Liver (tissue), 10 donors: ENCODE measurements at places on chromosomes 6 and 20. TPM values are rescaled to one million over a fixed set of nuclear protein-coding genes. Genes with fewer than 3 reads are reported as not detected.

The ABHD16B gene
- total RNA-seq: not detected

The ZNF311 gene
- 0.42 TPM for total RNA-seq

The CD2AP gene
- 17.3 TPM for total RNA-seq

The TRAPPC3L gene
- 0.08 TPM for total RNA-seq

The BMP6 gene
- total RNA-seq: 5.9 TPM

The GLP1R gene
- not detected for total RNA-seq

The NCOA3 gene
- total RNA-seq: 18.2 TPM

The CUTA gene
- 46.0 TPM for total RNA-seq

The NKAIN4 gene
- 0.05 TPM for total RNA-seq

The WFDC13 gene
- total RNA-seq: not detected

The RRP36 gene
- total RNA-seq: 33.4 TPM

The BMP2 gene
- 3.5 TPM for total RNA-seq

The C6orf118 gene
- total RNA-seq: not detected

The RAB44 gene
- total RNA-seq: 0.08 TPM

DNA sequence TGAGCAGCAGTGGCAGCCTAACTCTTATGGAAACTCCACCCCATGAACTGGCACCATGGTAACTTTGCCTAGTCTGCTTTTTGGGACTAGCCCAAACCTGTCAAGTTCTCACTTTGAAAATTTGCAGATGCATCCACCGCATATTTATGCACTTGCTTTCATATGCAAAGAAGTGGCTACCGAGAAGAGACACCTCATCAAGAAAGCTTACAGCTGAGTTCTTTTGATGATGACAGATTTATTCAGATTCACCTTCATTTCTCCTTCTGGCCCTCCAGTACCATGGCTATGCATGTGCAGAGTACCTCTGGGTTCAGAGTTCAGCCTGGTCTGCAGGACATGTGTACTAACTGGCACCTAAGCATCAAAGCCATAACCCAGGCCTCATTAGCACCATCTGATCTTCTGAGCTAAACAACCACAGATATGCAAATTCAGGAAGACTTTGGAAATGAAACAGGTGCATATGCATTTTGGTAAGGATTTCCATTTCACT is 154.3 kb upstream of the TENT5A start:
- no peak for DNase-seq

- DNase-seq: no peak
Measured at GRCh38 chr6:156065849-156066248, 610.2 kb upstream of the NOX3 start.

- no peak for DNase-seq
Measured at GRCh38 chr20:13813910-13814309, 29.1 kb downstream of the NDUFAF5 start.

GRCh38 chr6:169863710-169864109 is 112.3 kb downstream of the ERMARD start:
- no peak for DNase-seq

GRCh38 chr20:36471885-36472636 is 69.3 kb upstream of the MYL9 start:
- DNase-seq: no peak

- DNase-seq: no peak
Measured at GRCh38 chr20:51500311-51500710, 42.2 kb downstream of the NFATC2 start.

DNA sequence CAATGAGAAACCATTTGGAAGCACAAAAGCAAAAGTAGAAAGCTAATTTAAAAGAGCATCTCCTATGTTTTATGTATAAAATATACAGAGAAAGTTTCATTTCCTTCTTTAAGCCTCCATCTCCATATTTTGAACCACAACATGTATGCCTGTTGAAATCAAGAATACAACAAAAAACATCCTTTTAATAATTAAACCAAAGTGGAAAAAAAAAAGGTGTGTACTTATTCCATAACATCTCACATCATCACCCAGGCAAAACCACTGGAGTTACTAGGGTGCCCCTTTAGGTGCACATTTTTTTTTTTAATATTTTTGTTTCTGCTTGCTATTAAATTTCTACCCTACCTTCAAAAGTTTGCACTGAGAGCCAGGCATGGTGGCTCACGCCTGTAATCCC is 43.0 kb downstream of the EDN1 start:
- DNase-seq: no peak

DNA sequence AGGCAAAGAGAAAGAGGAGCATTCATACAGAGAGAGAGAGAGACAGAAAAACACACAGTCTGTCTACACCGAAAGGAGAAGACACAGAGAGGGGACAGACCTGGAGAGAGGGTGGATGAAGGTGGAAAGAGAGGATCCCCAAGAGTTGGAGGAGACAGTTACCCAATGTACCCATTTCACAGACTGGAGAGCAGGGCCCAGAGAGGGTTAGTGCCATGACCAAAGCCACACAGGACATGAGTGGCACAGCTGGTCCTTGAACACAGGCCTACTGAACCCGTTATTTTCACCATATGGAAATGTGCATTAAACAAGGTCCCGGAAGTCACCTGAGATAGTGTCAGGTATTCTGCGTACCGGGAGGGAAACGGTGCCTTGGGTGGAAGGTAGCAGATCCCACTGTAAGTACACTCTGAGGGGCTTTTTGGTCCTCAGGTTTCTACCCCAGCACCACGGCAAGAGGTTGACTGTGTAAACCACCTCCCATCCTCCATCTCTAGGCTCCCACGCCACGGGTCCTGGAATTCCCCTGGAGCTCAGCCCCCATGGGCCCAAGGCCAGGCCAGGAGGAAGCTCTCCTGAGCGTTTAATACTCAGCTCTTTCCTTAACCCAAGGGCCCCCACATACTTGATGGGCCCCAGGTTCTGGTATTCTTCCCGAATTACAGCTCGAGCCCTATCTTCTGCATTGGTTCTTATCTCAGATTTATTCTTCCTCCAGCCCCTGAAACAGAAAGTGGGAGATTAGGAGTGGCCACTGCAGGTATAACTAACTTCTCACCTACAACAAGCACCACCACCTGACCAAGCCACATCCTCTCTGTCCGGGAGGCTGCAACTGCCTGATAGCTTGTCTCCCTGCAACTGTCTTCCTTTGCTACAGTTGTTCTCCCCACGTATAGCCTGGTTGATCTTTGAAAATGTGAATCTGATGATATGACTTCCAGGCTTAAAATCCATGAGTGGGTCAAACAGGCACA is 38.4 kb upstream of the OCSTAMP start:
- no peak for DNase-seq

DNA sequence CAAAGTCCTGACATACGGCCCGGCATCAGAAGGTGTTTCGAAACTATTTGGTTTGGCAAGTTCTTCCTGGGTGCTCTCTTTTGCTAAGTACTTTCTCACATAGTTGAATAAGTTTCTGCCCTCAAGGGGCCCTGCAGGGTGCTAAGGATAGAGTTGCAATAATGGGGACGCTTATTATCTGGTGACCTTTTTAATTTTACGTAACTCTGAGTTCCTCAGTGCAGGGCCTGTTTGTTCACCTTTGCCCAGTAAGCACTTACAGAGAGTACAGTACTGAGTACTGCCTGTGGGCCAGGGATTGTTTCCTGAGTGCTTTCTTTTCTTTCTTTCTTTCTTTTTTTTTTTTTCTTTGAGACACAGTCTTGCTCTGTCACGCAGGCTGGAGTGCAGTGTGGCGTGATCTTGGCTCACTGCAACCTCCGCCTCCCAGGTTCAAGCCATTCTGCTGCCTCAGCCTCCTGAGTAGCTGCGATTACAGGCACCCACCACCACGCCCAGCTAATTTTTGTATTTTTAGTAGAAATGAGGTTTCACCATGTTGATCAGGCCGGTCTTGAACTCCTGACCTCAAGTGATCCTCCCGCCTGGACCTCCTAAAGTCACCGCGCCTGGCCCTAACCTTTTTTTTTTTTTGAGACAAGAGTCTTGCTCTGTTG is 4.5 kb upstream of the PXMP4 start:
- no peak for DNase-seq

DNA sequence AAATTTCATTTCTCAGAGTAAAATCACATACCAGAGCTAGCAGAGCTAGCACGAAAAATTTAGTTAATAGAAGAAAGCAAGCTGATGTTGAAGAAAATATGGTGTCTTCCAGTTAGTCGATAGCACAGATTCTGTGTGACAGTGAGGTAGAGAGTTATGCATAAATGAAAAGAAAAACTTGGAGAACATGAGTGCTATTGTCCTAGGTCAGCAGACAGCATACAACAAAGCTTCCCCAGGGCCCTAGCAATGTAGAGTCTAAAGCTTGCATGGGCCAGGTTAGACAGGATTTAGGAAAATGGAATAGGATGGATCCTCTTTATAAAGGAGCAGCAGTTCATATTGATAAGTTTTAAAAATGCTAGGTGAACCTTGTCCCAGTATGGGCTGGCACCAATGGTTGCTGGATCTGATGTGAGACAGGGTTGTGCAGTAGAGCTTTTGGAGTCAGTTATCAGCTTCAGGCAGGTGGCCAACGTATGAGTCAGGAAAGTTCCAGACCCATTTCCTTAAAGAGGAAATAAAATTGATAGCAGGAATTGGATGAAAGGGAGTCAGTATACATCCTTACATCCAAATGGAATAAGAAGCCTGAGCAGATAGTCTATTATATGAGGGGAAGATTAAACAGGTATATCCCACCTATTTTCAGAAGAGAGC is 277.2 kb downstream of the FRK start:
- DNase-seq: no peak

- DNase-seq: no peak
Measured at GRCh38 chr6:4313044-4313686, 177.8 kb upstream of the ECI2 start.

GRCh38 chr20:59004493-59004762 is 2.6 kb downstream of the CTSZ start:
- DNase-seq: no peak

GRCh38 chr6:82360552-82360951 is 3.1 kb upstream of the TPBG start:
- no peak for DNase-seq

- no peak for DNase-seq
Measured at GRCh38 chr6:55993418-55993817, 118.0 kb upstream of the BMP5 start.

DNA sequence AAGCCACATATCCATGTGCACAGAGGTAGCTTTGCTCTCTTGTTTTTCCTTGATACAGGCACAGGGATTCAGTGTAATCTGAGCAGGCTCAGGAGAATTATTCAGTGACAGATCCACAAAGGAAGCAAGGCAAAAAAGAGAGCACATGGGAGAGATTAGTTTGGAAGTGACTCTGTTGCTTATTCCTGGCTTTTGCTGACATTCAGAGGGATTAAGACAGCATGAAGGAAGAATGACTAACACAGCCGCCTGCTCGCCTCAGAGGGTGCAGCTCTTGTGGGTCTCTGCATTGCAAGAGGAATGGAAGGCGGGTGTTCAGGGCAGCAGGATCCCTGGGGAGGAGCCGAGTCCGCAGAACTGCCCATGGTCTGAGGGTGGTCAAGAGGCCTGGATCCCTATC is 203.4 kb upstream of the KCNQ5 start:
- DNase-seq: no peak

GRCh38 chr20:33686984-33687366 is 790 bp upstream of the E2F1 start:
- DNase-seq: no peak

DNA sequence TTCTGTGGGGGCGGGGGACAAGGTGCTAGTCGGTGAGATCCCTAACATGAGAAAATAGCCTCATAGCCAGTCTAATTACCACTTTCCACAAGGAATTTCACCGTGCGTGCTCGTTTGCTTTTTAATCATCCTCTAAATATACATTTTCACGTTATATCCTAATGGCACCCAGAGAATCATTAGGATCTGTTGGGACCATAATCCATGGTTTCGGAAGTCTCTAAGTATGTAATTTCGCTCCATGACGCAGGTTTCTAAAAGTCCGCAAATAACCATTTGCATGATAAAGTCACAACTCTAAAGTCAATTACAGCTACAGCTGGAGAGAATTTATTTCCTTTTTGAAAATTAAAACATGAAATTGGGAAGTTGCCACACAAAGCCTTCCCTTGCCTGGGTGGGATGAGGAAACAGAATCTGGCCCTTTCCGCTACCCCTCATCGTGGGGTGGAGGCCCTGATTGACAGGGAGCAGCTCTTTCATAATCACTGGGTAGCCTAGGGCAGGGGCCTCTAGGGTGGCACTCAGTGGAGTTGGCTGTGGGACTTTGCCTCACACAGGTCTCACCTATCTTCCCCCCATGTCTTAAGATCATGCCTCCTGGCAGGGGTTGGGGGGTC is 81.9 kb downstream of the LRFN2 start:
- no peak for DNase-seq

GRCh38 chr6:104449918-104450317 is 409.8 kb downstream of the HACE1 start:
- DNase-seq: no peak

GRCh38 chr6:97215157-97215769 is 67.8 kb downstream of the MMS22L start:
- no peak for DNase-seq

GRCh38 chr6:89449193-89449592 is 16.2 kb downstream of the ANKRD6 start:
- DNase-seq: no peak

GRCh38 chr20:32600681-32601237 is 15.6 kb upstream of the NOL4L start:
- DNase-seq: no peak

DNA sequence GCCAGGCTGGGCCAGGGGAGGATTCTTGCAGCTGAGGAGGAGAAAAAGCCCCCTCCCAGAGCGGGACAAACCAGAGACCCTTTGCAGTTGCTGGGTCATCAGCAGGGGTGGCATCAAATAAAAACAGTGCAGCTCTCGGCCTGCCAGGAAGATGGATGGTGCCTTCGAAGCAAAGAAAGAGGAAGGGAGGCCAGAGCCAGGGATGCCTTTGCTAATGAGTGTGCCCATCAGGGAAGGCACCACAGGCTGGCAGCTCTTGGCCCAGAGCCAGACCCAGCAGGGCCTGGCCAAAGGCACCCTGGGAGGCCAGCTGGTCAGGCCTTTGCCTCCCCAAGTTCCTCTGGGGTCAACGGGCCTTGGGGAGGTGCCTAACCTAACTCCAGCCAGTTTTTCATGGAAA is 26.3 kb upstream of the ZNF318 start:
- no peak for DNase-seq

- DNase-seq: no peak
Measured at GRCh38 chr20:51687108-51687507, 81.1 kb downstream of the ATP9A start.

DNA sequence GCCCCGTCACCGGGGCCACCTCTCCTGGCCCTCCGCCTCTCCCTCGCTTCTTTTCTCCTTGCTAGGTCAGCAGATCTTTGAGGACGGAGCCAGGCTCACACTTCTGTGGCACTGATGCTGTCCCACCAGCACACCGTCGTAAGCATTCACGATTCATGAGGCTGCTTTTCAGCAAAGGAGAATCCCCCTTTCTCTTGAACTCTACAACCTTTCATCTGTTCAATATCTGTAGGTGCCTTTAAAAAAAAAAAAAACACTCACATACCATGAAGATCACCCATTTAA is 31.3 kb downstream of the ANKRD60 start:
- DNase-seq: no peak

- no peak for DNase-seq
Measured at GRCh38 chr6:7628479-7628878, 38.5 kb downstream of the SNRNP48 start.

- DNase-seq: no peak
Measured at GRCh38 chr6:21451546-21452013, 142.0 kb upstream of the SOX4 start.
